ENCODE measurements at places on chromosomes 5 and 9.

DNA sequence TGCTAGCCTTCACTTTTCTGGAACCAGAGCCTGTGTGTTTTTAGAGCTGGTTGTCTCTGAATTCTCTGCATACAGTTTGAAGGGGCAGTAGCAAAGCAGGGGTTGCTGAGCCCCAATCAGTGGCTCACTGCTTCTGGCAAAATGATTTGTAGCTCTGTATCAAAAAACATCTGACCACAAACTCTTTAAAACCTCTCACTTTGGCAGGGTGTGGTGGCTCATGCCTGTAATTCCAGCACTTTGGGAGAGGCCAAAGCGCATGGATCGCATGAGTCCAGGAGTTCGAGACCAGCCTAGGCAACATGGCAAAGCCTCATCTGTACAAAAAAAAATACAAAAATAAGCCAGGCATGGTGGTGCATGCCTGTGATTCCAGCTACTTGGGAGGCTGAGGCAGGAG, 28.3 kb upstream of the APC start:
- DNase-seq: no peak

- DNase-seq: no peak
Observed at GRCh38 chr5:142613271-142613671, 72.6 kb downstream of the FGF1 start.

DNA sequence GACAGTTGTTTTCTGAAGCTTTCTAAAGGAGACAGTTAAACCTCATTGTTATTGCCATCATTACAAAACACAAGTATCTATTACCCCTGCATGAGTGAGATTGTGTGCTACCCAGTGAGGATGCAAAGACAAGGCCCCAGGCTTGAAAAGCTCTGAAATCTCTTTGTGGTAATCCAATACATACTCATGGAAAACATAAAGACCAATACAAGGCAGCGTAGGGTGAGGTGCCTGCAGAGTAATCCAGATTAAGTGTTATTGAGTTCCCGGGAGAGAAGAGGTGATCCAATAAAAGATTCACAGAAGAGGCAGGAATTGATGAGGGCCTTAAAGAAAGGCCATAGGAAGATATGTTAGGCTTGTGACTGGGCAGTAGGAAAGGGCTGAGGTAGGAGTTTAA, 150.1 kb downstream of the MEF2C start:
- no peak for DNase-seq

DNA sequence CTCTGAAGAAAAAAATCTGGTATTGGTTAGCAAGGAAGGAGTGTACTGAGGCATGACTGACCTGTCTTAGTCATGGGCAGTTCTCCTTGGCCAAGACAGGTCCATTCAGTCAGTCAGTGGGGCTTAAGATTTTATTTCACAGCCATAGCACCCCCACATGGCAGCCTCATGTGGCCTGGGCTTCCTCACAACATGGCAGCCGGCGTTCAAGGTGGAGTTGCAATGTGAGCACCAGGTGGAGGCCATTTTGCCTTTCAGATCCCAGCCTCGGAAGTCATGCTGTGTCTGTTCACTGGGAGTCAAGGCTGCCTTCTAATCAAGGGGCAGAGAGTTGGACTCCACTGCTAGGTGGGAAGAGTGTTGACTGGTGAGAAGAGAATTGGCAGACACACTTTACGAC, 10.3 kb upstream of the CARD19 start:
- peak; percentile 18 for DNase-seq

DNA sequence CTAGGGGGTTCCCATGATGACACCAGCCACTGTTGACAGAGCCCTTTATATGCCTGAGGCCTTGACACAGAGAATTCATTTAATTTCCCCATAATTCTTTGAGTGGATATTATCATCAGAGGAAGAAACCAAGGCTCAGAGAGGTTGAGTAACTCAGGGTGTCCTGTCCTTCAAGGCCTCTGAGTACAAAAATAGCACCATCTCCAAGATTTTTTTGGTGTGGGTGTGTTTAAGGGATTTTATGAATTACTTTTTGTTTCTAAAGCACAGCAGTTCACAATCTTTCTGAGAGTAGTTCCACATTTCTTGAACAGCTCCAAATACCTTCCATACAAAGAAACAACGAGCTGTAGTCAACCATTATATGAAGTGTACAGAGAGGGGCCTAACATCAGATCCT, 6.2 kb upstream of the GSN start:
- DNase-seq: no peak

DNA sequence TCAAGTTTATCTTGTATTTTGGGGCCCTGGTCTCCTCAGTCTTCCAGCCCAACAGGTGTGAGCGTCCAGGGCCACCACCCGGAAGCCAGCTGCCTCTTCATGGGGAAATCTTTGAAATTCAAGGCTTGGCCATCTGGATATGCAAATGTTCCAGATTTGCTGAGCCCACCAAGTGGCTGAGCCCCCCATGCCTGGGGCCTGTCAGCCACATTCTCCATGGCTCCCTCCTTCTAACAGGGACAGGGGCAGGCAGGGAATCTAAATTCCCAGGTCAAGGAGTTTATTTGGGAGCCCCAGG, 14.2 kb upstream of the CXXC5 start:
- no peak for DNase-seq

- DNase-seq: peak; percentile 16
Observed at GRCh38 chr5:179061025-179061424, 852 bp downstream of the ZNF354C start.

DNA sequence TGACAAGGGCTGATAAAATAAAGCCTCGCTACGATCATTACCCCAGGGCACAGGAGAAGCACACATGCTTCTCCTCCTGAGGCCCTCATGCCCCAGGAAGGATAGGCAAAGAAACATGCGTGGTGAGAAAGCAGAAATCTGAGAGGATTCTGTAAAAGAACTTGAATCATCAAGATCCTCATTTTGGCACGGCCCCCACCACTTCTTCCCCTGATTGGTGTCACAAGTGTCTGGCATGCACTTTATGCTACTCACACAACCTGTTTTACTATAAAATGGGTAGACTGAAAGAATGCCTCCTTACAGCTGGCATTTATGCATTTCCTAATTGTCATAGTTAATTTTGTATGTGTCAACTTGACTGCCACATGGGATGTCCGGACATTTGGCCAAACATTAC, 32.1 kb downstream of the PCA3 start:
- no peak for DNase-seq

DNA sequence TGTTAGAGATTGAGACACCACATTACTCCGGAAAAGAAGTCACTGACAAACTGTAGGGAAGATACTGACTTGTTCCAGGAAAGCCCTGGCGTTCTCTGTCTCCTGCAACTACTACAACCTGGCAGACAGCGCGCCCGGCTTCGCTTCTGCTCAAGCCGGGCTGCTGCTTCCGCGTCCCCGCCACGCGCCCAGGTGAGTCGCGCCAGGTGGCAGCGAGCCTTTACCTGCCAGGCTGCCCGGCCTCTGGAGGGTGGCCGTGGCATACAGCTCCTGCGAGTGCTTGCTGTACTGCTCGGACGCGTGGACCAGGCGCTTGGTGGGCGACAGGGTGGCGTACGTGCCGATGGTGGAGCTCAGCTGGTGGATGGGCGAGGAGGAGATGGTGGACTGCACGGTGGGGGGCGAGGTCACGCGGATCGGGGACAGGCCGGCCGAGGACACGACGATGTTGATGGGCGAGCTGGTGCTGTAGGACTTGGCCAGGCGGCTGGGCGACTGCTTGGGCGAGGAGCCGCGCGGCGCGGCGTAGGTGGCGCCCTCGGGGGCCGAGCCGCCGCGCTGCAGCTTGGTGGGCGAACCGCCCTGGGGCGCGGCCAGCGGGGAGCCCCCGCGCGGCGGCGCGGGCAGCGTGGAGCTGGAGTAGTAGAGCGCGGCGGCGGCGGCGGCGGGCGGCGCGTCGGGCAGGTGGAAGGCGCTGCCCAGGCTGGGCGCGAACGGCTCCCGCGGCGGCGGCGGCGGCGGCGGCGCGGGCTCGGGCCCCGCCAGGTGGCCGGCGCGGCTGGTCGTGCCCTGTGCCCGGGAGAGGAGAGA, 519.6 kb downstream of the CTNND2 start:
- DNase-seq: no peak

GRCh38 chr5:73969195-73970036, 343.4 kb downstream of the ARHGEF28 start:
- DNase-seq: no peak

DNA sequence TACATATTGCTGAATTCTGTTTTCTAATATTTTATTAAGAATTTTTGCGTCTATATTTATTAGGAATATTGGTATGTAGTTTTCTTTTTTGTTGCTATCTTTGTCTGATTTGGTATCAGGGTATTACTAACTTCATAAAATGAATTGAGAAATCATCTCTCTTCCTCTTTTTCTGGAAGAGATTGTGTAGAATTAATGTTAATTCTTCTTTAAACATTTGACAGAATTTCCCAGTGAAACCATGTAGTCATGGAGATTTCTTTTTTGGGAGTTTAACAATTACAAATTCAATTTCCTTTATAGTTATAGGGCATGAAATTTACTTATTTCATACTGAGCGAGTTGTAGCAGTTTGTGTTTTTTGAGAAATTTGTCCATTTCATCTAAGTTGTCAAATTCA, 3.3 kb upstream of the FAM170A start:
- no peak for DNase-seq

- DNase-seq: no peak
Observed at GRCh38 chr5:75439276-75439675, 72.2 kb downstream of the CERT1 start.

GRCh38 chr5:142756576-142756975, 13.6 kb upstream of the ARHGAP26 start:
- DNase-seq: no peak

GRCh38 chr5:27315363-27316270, 277.2 kb upstream of the CDH9 start:
- no peak for DNase-seq

DNA sequence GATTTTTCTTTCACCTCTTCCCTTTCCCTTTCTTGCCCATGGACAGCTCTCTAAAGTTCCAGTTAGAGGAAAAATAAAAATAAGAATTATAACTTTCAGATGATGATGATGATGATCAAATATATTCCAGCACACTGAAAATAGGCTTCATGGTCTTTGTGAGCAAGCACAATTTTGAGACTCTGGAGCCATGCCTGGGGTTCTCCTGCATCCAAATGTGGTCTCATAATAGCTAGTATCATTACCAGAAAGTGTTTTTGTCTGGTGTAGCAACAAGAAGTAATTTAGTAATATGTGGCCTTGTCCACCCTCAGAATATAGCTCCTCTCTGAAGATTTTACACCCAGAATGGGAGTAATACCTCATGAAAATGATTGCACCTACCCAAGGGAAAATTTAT, 150.4 kb downstream of the SNCAIP start:
- no peak for DNase-seq

DNA sequence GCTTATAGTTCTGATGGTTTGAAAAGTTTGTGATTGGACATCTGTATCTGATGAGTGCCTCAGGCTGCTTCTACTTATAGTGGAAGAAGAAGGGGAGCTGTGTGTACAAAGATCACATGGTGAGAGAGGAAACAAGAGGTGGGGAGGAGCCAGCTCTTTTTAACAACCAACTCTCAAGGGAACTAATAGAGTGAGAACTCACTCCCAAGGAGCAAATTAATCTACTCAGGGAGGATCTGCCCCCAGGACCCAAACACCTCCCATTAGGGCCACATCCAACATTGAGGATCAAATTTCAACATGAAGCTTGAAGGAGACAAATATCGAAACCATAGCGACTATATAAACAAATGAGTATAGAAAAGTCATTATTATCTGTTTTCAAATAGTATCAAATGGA, 64.7 kb upstream of the PRLR start:
- DNase-seq: no peak

GRCh38 chr5:168879331-168879730, 300.2 kb upstream of the PANK3 start:
- no peak for DNase-seq

DNA sequence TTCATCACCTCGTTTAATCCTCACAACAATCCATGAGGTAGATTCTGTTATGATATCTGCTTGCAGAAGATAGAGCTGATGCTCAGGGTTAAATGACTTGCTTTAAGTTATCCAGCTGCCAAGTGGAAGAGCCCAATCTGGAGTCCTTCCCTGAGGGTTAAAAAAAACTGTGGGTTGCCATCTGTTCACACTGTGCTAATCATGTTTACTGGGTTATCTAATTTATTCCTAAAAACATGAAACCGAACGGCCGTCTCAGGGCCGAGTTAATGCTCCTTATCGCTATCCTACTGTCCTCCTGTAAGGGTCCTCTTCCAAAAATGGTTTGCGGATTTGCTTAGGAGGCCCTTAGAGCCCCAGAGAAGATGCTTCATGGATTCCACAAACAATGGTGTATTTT, 153.3 kb downstream of the YIPF5 start:
- no peak for DNase-seq

DNA sequence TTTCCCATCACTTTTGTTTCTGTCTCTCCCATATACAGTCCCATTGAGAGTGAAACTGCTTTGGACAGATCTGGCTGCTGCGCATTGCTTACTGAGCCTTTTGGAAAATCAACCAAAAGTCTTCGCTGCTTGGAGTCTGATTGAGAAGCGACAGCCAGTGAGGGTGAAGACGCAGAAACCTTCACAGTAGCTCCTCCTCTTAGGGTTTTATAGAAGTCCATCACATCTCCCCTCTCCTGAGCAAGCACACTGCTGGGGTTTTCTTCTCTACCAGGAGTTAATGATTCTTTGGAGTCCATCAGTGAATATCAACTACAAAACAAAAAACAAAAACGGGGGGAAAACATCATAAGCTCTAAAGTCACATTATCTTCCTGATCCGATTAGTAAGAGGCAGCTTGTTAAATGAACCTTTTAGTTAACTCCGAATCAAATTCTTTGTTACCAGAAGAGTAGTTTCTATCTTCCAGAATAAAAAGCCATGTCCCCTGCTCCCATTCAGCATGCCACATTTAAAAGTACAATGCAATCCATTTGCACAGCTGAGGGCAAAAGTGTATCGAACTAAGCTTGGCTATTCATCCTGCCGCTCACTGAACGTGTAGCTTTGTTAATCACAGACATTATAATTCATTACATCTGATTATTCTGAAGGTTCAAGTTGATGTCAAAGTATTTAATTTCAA, 2.8 kb downstream of the NR3C1 start:
- DNase-seq: peak; percentile 51

GRCh38 chr9:7549249-7549648, 250.3 kb downstream of the DMAC1 start:
- DNase-seq: no peak

- DNase-seq: no peak
Observed at GRCh38 chr9:100999906-101000544, 28.5 kb upstream of the PLPPR1 start.

GRCh38 chr9:98935071-98935505, 8.6 kb upstream of the COL15A1 start:
- DNase-seq: no peak

GRCh38 chr9:124504530-124505005, 2.6 kb downstream of the NR5A1 start:
- no peak for DNase-seq

GRCh38 chr9:36194326-36195000, 3.7 kb downstream of the CLTA start:
- no peak for DNase-seq
